Hematopoietic multipotent progenitor cell (in vitro differentiated cells): ENCODE measurements at places on chromosomes 3 and 15.
A peak's percentile ranks its signal among the peaks of the same experiment; 100 is the strongest.

DNA sequence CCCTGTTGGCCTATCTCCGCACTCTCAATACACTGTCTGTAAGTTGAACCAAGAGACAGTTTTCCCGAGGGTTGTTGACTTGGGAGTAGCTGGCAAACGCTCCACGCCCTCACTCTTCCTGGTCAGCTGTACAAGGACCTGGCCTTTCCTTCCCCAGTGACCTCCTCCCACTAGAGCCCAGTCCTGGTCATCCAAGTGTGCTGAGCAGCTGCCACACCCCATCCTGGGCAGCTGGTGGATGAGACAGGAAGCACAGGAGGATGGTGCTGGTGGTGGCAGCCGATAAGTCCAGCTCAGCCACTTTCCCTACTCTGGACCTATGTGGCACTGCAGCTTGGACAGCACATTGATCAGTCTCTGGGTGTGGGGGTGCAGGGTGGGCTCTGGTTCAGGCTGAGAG, 19.8 kb downstream of the PFKFB4 start:
- DNase-seq: no peak

GRCh38 chr3:153693207-153693606, 428.0 kb upstream of the ARHGEF26 start:
- DNase-seq: no peak

DNA sequence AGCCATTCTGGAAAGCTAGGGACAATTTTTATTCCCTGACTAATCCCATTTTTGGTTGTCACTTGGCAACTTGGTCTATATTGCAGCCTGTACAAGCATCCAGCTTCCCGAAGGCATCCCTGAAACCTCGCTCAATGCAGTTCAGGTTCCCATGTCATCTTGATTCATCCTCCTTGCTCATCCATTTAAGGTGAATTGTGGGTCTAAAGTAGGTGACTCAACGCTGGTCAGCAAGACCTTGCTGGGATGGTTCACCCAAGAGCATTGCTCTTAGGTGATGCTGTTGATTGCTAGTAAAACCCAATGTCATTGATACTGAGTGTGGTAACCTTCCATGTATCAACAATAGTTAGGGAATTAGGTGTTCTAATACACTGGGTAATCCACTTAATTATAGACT, 13.1 kb upstream of the RAB8B start:
- no peak for DNase-seq

GRCh38 chr3:142279965-142280590, 54.7 kb upstream of the GK5 start:
- peak; percentile 36 for DNase-seq

- no peak for DNase-seq
Measured at GRCh38 chr3:180743813-180744590, 64.7 kb upstream of the CCDC39 start.
